ENCODE measurements at places on chromosomes 3 and 15.

- no peak for DNase-seq
Observed at GRCh38 chr3:87207460-87207859, 19.6 kb upstream of the CHMP2B start.

GRCh38 chr3:10918011-10918410 lies 74.5 kb upstream of the SLC6A1 start:
- no peak for DNase-seq

- no peak for DNase-seq
Observed at GRCh38 chr15:62187910-62188309, 22.8 kb upstream of the C2CD4B start.

- DNase-seq, result no peak
Observed at GRCh38 chr3:147483578-147483977, 74.4 kb downstream of the ZIC1 start.

DNA sequence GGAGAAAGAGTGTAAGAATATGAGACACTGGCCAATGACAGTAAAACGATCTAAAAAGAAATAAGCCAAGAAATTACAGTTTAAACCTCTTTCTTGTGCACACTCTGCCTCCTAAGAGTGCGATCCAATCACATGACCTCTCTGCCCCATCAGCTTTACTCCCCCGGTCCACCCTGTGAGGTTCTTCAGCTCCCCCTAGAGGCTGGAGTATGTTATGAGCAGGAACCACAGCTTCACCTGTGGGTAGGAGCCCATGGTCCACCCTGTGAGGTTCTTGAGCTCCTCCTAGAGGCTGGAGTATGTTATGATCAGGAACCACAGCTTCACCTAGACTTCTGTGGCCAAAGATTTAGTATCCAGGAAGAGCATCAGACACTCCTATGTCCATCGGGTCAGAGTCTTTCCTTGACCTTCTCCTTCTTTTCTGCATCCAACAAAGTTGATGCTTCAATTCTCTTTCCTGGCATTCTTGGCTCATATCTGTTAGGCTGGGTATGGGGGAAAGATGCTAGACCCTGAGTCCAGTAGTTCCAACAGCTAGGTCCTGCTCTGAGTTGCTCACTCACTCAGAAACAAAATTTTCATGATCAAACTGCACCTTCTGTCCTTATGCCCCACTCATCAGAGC lies 164.0 kb downstream of the MINAR1 start:
- DNase-seq, result peak; percentile 85

DNA sequence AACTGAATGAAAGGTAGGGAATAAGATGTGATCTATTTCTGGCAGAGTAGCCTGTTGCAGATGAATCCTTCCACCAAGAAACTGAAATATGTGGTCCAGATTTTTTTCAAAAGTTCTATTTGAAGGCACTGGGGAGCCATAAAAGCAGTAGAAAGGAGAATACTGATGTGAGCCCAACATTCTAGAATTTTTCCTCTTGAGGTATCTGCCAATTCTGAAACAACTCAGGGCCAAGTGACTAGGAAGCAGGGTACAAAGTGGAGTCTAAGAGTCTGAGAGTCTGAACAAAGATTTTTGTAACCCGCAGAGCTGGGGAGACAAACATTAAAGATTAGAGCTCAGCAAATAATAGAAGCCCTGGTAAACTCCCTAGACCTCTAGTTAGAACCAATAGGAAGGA lies 58.3 kb upstream of the SLCO3A1 start:
- DNase-seq, result no peak

DNA sequence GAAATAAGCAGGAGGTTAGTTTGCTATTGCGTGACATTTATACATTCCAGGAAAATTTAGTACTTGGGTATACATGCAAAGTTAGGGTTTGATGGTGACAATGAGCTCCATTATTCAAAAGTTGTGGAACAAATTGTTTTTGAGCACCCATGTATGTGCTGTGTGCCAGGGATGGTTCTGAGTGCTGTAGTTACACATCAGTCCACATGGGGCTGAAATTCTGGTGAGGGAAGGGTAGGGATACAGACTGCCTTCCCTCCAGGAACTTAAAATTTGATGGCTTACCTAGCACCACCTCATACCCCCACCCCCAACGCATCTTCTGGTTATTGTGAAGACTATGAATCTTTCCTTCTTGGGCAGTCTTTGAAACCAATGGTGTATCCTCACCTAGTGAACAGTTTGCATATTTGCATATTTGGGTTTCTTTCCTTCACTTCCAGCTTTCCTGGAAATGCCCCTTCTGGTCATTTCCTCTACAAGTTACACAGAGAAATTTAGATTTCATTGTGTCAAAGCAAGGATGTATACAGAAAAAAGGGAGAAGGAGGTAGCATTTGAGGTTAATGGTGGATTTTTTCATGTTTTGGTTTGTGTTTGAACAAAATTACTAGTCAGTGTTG lies 222.0 kb upstream of the IL12A start:
- peak; percentile 26 for DNase-seq

- DNase-seq, result no peak
Observed at GRCh38 chr15:89378296-89379151, 43.9 kb upstream of the POLG start.
